ENCODE measurements at places on chromosomes 3 and 15.

- DNase-seq: no peak
These were observed 140.4 kb upstream of the TP63 start for GRCh38 chr3:189490749-189491148.

- DNase-seq: no peak
These were observed 11.7 kb downstream of the TPM1 start for GRCh38 chr15:63054281-63054683.

DNA sequence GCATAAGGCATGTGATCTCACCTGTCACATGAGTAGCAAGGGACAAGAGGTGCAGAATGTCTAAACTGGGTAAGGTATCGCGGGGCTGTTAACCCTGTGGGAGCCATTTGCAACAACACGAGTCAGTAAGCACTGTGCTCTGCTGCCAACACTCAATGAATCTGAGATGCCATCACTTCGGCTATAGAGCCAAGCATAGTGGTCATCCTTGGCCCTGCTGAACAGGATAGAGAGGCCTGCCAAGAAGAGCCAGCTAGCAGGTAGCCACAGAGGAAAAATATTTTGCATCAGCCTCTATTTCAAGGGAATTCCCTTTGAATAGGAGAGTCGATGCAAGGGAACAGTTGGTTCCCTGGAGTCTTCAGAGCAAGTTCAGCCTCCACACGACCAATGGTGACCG lies 137.8 kb downstream of the NTRK3 start:
- no peak for DNase-seq

DNA sequence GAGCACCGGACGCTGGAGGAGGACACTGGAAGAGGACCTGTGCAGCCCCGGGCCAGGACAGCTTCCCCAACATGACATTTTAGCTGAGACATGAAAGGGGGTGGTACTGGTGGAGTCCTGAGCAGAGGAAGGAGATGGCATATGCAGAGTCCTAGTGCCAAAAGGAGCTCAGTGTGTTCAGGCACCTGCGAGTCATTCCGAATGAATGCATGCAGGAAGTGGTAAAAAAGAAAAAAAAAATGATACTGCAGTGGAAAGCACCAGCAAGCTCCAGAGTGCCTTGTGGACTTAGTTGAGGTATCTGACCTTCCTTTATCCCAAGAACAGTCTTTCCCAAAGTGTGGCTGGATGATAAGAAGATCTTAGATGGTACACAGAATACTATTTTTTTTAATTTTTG lies 6.6 kb upstream of the ZNF148 start:
- DNase-seq: no peak

DNA sequence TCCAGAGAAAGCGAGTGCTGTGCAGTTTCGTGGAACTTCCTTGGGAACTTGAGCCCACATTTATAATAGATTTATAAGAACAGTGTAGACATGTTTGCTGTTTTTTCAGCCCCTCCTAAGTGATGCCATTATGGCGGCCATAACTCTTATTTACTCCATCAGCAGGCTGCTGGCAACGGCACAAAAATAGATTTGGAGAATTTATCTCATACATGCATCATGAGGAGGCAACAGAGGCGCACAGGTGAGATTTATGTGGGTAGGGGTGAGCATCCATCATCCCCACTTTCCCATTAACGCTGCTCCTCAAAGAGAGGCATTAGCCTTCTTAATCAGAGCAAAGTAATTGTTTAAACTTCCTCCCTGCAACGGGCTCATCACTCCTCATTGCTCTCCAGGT lies 182.5 kb downstream of the RAB11A start:
- DNase-seq: no peak

DNA sequence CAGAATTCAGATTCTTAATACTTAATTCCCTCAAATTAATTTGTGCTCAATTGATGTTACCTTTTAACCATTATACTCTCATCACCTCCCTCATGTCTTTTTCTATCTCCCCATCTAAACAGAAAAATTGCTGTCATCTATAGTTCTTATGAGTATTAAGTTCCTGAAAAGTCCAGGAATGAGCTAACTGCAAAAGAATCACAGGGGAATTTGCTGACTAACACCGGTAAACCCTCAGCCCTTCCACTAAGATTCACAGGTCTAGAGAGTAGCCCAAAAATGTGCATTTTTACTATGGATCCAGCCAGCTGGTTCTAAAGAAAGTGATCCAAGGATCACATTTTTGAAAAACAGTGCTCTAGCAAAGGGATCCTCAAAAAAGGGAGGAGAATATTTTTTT lies 67.0 kb downstream of the SETD2 start:
- DNase-seq: no peak

- no peak for DNase-seq
These were observed 72.6 kb downstream of the NPTN start for GRCh38 chr15:73560501-73561117.

GRCh38 chr15:65132878-65133547 lies 595 bp downstream of the PDCD7 start:
- DNase-seq: no peak

- DNase-seq: no peak
These were observed 26.4 kb downstream of the MESP1 start for GRCh38 chr15:89724621-89725020.

DNA sequence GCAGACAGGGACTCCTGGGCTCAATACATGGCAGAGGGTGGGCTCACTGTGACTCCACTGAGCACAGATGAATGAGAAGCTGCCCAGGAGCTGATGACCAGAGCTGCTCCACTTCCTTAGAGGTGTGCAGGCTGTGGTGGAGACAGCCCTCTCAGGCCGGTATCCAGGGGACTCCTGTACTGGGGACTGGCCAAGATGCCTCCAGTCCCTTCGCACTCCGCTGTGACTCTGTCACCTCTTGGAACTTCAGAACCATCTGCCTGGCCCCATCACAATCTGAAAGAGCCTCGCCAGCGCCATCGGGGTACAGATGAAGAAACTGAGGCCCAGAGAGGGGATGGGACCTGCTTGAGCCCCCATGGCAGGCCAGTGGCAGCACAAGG lies 111.2 kb downstream of the ETFA start:
- peak; percentile 80 for DNase-seq

DNA sequence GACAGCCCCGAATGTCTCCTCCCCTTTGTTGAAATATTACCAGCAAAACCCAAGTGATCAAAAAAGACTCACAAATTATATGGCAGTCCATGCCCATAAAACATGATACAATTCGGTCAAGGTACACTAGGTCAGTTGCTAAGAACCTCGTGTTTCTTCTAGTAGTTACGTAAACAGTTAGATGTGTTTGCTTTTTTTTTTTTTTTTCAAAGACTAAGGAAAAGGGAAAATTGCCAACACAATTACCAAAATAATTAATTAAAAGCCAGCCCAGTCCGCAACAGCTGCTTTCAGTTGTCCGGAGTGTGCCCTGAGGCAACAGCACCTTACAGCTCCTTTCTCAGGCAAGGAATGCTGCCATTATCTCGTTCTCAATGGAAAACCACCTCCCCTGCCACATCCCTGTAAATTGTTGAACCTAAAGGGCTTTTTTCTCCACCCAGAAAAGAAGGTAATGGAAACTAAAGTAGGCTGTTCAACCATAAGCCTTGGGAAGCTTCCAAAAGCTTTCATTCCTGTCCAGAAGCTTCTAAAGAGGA lies 129.2 kb upstream of the TSC22D2 start:
- DNase-seq: no peak

DNA sequence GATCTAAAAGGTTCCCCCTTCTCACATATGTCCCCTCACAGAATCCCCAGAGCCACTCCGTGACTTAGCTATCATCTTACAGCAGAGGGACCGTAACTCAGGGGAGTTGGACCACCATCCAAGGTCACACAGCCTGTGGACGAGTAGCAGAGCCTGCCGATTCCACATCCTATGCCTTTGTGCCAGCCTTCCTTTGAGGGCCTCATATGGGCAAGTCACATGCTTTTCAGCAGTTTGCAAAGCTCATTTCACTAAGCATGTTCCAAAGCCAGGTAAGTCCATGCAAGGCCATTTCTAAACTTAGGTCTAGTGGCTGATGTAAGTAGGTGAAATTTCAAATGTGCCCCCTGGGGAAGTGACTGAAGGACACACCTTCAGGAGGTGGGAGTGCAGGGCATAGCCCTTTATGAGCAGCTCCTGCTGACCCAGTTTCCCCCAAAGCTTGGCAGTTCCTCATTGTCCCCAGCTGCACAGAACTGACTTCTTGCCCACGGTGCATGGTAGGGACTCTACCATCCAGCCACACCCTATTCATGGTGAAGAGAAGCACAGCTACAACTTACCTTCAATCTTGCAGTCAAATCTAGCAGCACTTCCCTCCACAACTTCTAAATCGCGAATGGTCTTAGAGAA lies 33.3 kb upstream of the HACD2 start:
- DNase-seq: no peak

GRCh38 chr3:20350449-20350848 lies 164.4 kb upstream of the SGO1 start:
- DNase-seq: no peak

DNA sequence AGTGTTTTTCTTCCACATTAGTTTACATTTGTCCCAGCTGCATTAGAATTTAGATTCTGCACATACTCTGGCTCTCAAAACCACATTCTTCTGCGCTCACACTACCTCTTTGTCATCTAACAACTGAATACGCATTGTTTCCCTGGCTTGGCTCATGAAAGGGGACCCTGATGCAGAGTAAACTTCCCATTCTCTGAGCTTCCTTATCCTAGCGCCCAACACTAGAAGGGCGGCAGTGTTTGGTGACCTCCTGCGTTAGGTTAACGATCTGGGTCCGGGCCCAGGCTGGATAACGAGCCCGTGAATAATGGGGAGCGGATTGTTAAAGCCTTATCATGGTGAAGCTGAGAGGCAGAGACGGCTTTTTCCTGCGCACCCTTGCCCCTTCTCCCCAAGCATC lies 63.9 kb downstream of the ETV5 start:
- no peak for DNase-seq

DNA sequence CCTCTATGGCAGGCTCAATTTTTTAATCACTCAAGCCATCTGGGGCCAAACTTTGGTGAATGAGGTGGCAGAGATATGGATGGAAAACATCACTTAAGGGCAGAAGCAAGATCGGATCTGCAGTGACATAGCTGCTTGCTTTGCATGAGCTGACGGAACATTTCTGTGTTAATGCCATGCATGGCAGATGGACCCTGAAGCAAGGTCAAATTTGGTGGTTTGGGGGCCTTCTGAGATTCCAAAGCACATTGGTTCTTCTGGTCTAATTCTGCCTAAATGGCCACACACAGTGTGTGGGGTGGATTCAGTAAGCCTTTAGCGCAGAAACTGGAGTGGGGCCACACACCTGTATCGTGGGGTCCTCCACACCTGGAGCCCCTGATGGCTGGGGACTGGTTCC lies 38.3 kb upstream of the BCL2L10 start:
- DNase-seq: no peak

- no peak for DNase-seq
These were observed 15.1 kb upstream of the STAB1 start for GRCh38 chr3:52479877-52480575.

DNA sequence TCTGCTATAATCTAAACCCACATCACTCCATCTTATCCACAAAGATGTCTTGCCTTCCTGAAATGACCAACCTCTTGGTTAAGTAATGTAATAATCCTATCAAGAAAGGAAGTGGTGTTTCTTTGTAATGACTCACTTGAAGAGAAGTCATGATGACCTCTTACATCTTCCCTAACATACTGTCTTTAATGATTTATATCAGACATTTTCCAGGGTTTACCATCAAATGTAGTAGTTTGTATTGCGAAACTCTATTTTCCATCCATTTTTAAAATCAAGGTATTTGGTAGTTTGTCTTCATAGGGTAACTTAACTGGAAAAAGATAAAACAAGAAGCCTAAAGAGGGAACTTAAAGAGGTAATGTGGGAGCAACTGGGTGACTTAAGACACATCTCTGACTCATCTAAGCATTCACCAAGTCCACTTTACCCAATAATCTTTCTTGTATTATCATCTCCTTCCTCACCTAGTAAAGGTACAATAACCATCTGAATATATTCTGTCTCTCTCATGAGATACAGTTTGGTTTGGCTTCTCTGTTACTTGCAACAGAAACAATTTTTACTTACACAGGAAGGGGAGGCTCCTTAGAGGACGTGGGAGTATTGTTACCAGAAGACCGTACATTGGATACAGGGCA lies 5.7 kb upstream of the MAPK6 start:
- no peak for DNase-seq

DNA sequence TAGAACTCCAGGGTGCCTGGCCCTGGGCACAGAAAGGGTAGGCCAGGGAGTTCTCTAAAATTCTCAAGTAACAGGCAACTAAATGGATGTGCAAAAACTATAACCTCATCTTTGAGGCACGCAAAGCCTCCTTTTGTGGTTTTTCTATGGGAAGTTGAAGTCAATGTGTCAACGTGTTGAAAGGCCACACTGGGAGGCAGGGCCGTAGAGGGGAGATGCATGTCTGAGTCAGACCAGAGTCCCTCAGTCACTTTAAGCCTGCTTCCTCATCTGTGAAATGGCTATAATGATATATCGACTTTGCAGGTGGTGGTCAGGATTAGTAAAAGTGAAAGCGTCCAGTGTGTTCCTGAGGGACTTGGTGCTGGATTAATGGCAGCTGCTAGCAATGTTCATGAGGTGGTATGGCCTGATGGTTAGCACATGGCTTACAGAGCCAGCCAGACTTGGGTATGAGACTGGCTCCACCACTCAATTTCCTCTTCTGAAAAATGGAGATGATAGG lies 17.0 kb downstream of the TGM5 start:
- peak; percentile 23 for DNase-seq

GRCh38 chr3:71903112-71903495 lies 118.2 kb upstream of the PROK2 start:
- no peak for DNase-seq

GRCh38 chr3:9204253-9204992 lies 45.0 kb downstream of the SRGAP3 start:
- DNase-seq: peak; percentile 59

GRCh38 chr3:43423639-43424038 lies 137.3 kb downstream of the SNRK start:
- no peak for DNase-seq

GRCh38 chr3:187237741-187238140 lies 40.5 kb downstream of the RTP1 start:
- no peak for DNase-seq

- peak; percentile 76 for DNase-seq
These were observed 3.5 kb downstream of the VIPR1 start for GRCh38 chr3:42505849-42506410.

DNA sequence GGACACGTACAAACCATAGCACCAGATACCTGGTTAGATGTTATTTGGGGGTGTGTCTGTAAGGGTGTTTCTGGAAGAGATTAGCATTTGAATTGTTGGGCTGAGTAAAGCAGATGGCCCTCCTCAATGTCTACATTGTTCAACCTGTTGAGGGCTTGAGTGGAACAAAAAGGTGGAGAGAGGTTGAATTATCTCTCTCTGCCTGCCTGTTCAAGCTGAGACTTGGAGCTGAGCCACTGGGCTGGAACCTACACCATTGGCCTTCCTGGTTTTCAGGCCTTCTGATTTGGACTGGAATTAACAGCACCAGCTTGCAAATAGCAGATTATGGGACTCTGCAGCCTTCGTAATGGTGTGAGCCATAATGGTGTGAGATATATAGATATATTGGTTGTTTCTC lies 71.3 kb upstream of the CORO2B start:
- no peak for DNase-seq

DNA sequence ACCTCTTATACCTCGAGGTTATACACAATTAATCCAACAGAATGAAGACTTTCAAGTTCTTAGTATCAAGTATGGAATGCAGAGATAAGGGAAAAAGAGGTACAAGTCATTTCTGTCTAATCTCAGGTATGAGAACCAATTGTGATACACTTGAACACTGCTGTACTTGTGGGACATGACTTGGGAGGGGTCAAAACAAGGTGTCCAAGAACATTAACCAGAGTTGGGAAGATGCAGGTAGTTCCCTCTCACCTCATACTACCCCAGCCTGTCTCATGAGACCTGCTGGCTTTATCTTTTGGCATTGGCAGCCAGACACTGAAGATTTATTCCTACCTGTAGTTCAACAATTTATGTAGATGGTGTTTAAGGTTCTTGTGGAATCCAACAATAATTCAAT lies 209.7 kb downstream of the NR1D2 start:
- DNase-seq: no peak
